Fibroblast of pulmonary artery (primary cell): ENCODE measurements at places on chromosomes 5 and 9.

DNA sequence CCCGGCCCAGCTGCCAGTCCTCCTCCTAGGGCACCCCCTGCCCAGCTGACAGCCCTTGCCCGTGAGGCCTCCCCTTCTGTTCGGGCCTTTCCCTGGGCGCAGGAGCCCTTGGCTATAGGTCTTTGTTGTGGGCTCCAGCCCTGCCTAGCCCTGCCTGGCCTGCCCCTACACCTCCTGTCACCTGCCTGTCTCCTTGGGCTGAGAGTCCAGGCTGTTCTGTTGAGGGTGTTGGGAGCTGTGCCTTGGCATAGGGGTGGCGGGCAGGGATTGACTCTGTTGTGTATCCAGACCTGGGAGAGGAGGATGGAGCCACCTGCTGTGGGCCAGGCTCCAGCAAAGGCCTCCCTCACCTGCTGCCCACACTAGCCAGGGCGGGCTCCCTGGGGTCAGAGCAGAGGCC lies 11.6 kb downstream of the FCN2 start:
- DNase-seq = no peak

DNA sequence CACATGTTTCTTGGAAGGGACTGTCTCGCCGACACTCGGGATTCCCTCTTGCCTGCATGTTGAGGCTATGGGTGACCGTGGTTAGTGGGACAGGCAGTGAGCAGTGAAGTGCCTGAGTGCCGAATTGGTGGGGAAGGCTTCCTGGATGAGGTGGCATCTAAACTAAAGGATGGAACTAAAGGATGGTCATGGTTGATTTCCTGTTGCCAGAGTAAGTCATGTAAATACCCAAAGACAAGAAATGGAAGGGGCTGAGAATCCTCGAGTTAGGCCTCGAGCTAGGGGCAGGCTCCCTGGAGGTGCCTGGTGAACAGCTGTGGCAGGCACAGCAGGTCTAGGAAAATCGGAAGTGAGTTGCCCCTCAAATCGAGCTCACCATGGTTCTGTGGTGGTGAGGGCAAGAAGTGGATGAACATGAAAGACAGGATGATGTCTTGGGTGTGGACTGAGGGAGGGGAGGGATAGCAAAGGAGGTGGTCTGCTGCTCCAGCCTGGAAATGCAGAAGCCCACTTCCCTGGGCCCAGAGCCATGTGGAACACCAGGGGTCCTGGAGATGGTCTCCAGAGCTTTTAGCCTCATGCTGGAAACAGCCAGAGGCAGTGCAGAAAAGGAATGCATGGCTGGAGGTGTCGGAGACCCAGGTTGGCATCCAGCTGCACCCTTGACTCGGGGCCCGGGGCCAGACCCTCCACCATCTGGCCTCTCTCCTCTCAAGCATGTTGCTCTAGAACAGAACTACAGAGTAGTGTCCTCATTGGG lies 12.2 kb downstream of the CD74 start:
- no peak for DNase-seq

DNA sequence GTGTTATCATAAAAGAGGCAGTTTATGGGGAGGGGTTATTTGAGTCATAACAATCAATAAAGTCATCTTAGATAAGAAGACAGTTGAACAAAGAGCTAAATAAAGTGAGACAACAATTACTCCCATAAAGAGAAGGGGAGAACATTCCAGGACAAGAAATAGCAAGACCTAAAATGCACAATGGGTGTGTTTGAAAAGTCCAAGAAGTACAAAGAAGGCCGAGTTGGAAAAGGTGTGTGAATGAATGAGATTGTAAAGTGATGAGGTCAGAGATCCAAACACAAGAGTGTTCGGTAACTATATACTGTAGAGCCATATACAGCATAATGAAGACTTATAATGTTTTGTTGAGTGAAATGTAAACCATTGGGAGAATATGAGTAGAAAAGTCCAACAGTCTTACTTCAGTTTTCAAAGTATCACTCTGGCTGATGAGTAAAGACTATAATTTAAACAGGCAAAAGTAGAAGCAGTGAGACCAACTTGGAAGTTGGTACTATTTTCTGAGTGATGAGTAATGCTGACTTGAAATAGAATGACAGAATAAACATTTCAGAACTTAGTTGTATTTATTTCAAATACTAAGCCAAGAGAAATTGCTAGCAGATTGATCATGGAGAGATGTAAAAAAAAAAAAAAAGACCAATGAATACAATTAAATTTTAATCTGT lies 868.7 kb upstream of the CDH9 start:
- peak; percentile 1 for DNase-seq

DNA sequence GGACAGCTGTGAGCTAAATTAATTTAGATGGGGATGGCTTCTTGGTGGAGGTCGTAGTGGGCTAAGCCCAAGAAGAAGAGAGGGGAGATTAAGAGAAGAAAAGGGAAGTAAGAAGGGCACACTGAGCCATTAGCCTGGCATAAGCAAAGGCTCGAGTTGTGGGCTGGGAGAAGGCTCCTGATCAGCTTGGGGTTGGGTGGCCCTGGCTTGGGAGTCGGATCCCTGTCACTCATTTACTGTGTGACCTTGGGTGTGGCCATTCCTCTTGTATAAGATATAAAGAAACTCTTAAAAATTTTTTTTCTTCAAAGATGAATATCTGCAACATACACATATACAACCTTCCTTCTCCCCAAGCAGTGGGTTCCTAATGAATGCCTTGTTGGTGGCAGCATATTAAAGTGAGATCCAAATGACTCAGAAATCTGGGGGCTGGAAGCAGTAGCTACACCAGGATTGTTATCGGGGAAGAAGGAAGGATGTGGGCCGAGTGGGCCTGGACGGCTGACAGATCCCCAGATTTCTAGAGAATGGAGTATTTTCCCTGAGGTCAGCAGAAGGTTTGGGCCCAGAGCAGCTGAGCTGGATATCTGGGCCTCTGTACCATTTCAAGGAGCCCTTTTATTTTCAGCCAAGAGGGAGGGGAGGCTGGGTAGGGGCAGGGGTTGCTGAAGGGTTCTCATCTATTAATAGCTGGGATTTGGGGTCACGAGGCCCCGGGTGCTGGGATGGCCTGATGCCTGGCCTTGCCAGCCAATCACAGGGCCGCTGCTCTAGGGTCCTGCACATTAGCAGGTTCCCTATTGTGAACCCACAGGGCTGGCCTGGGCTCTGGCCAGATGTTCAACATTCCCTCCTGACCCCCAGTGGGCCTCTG lies 52.1 kb downstream of the PPARGC1B start:
- peak; percentile 60 for DNase-seq

DNA sequence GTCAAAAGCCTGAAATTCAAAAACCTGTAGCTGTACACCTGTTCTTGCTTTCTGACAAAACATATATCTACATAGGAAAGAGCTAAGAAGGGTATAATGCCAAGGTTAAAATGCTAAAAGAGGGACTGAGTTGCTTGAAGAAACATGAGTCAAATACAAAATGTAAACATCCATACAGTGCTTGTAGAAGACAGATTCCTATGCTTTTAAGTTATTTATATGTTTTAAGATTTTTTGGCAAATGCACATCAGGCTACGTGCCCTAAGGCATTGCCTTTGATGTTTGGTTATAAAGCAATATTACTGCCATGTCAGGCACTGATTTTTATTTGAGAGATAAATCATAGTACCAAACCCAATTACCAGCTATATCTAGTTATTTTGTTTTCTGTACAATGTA lies 269.0 kb downstream of the EDIL3 start:
- DNase-seq = no peak

DNA sequence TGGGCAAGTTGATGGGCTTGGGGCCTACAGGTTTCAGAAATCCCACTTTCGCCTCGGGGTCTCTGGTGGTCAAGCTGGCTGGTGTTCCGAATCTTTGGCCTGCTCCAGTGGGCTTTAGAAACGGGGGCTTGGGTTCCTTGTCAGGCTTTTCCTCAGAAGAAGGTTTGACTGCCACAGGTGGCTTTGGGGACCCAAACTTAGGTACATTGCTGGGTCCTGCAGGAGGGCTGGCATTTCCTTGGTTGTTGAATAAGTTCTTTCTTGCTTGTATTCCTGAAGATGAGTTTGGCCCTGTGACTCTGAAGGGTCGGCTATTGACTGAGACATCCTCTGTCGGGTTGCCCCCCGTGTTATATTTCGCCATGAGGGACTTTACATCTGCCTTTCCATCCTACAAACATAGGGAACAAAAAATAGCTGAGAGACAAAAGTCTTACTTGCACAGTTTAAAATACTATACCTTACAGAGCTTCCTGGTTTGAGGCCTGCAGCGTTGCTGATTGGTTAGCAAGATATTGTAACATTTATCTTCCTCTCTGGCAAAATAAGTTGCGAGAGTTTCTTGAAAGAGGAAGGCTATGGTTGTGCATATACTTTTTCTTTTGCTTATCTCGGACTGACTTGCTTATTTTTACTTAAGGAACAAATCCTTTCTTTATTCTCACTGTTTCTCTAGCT lies 16.6 kb downstream of the FYB1 start:
- DNase-seq = no peak

- DNase-seq = no peak
Measured at GRCh38 chr5:106363578-106363977, 1307.2 kb downstream of the EFNA5 start.

DNA sequence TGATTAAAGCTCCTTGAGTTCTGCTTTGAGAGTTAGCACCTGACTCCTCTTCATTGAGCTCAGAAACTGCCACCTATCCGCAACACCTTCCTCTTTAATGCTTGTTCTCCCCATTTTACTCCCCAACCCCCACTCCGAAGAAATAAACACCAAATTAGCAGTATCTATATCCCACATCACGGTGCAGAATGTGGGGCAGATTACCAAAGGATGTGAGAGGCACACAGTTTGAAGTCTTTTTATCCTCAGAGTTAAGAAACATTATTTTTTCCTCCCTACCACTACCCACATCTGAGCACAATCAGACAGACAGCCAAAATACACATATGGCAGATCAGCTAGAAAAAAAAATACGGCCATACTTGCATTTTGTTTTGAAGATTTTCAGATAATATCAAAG lies 26.1 kb upstream of the IL7R start:
- no peak for DNase-seq
